ENCODE measurements at places on chromosomes 7 and 10. TPM values are rescaled to one million over a fixed set of nuclear protein-coding genes. Genes with fewer than 3 reads are reported as not detected.
A peak's percentile ranks its signal among the peaks of the same experiment; 100 is the strongest.

MYL7 gene
- total RNA-seq: 2.2 TPM

GRCh38 chr10:33483124-33483815, 148.8 kb upstream of the NRP1 start:
- DNase-seq: no peak
- no peaks in the 10 kb centered on the region for H3K27me3 ChIP-seq
- no peak overlapping the region for H3K4me3 ChIP-seq

DNA sequence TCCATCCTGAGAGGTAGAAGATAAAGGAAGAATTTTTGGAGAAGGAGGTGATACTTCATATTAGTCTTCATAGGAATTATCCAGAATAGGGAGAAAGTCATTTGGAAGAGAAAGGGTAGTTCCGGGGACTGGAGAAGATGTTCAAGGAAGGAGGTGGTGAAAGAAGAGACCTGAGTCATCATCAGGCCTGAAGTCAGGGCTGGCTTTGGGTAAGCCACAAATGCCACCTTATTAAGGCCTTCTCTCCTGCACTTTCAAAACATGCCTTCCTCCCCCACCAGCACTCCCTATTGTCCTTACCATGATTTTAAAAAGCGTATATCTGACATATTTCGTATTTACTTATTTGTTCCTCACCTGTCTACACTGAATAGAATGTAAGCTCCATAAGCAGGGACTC, 112.2 kb upstream of the LRGUK start:
- DNase-seq: no peak
- no peaks in the 10 kb centered on the region for H3K4me1 ChIP-seq
- H3K36me3 ChIP-seq: no peaks in the 10 kb centered on the region
- no peak overlapping the region for H3K4me3 ChIP-seq

DNA sequence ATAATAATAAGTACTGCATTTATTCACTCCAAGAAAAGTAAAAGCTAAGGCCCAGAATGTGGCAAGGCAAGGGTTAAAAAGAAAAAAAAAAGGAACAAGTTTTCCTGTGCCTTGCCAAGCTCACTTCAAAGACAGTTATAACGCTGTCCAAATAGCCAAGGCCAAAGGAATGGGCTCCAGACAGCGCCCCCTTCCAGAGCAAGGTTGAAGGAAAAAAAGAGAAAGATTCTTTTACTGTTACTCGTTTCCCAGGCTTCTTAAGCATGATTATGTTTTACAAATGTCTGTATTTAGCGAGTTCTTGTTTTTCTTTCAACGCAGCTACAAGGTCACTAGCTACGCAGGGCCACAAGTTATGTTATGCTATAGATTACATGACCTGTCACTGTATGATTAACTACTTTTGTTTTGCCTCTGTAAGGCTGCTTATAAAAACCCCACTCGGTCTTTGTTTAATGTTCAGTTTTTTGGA, 9.1 kb upstream of the EIF4H start:
- no peaks in the 10 kb centered on the region for H3K36me3 ChIP-seq
- H3K27me3 ChIP-seq: no peaks in the 10 kb centered on the region
- H3K4me3 ChIP-seq: no peak overlapping the region
- H3K27ac ChIP-seq: no peak overlapping the region
- H3K4me1 ChIP-seq: no peaks in the 10 kb centered on the region

- H3K4me1 ChIP-seq: no peaks in the 10 kb centered on the region
- H3K4me3 ChIP-seq: no peak overlapping the region
- no peaks in the 10 kb centered on the region for H3K27me3 ChIP-seq
- H3K27ac ChIP-seq: no peak overlapping the region
- DNase-seq: no peak
- H3K36me3 ChIP-seq: no peaks in the 10 kb centered on the region
These were observed 250.0 kb downstream of the CDC14C start for GRCh38 chr7:49174396-49174795.

DNA sequence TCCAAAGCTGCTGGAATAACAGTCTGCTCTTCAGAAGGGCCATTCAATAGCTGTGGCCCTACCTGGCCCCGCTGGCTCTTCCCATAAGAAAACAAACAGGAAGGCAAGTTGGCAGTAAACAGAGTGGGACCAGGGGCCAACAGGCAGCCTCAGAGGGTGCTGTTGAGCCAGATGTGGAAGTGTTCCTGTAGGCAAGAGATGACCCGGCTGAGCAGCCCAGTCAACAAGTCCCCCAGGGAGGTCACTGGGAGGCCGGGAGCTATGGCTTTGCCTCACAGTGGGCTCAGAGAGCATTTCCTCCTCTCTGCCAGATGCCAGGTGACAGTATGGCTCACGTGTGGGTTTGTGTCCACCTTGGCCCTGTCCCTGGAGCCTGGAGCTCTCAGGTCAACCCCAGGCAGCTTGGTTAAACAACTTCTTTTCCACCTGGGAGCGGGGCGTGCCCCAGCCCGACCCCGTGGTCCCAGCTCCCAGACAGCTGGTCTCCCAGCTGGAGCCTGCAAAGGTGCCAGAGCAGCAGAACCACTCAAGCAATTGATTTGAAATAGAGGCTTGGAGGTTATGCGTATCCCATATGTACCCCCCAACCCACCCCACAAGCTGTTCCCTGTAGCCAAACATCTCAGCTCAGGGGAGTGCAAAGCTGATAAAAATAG, 33.8 kb upstream of the LOXL4 start:
- no peaks in the 10 kb centered on the region for H3K4me1 ChIP-seq
- H3K27me3 ChIP-seq: no peaks in the 10 kb centered on the region
- H3K4me3 ChIP-seq: no peak overlapping the region
- no peaks in the 10 kb centered on the region for H3K36me3 ChIP-seq

GRCh38 chr7:143012409-143012808, 14.5 kb downstream of the OR9A2 start:
- no peaks in the 10 kb centered on the region for H3K4me1 ChIP-seq
- no peaks in the 10 kb centered on the region for H3K36me3 ChIP-seq
- DNase-seq: no peak
- H3K27ac ChIP-seq: no peak overlapping the region
- H3K27me3 ChIP-seq: no peaks in the 10 kb centered on the region
- no peak overlapping the region for H3K4me3 ChIP-seq

GRCh38 chr10:51783941-51784340, 84.5 kb upstream of the CSTF2T start:
- no peaks in the 10 kb centered on the region for H3K36me3 ChIP-seq
- H3K27me3 ChIP-seq: no peaks in the 10 kb centered on the region

TUBAL3 gene
- 12.8 TPM for total RNA-seq

DNA sequence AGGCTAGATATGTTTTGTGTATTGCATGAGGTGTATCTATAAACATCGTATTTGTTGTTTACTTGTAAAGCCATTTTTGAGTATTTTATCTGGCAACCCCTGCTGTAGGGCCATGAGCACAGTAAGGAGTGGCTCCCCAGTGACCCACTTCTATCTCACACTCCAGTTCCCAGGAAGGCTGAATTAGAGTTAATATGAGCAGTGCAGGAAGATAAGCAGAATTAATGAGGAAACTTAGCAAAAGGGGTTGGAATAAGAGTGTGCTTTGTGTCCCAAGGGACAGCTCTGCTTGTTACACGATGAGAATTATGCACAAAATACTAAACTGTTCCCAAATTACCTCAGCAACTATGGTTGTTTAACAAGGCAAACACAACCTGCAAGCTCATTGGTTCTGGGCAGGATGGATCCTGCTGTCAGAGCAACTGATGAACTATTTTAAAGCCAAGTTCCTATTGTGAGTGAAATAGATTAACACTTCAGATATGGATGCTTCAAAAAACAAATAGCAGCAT, 1005.8 kb downstream of the NRG3 start:
- no peaks in the 10 kb centered on the region for H3K27me3 ChIP-seq
- H3K4me3 ChIP-seq: no peak overlapping the region
- H3K27ac ChIP-seq: no peak overlapping the region
- H3K4me1 ChIP-seq: no peaks in the 10 kb centered on the region
- no peaks in the 10 kb centered on the region for H3K36me3 ChIP-seq

GRCh38 chr7:23469150-23469960, 936 bp downstream of the IGF2BP3 start:
- peaks cover 22% of the 10 kb centered on the region for H3K4me1 ChIP-seq
- peaks cover 81% of the 10 kb centered on the region for H3K27me3 ChIP-seq
- no peak overlapping the region for H3K27ac ChIP-seq
- peak overlapping the region; percentile 36 for H3K4me3 ChIP-seq
- DNase-seq: no peak
- no peaks in the 10 kb centered on the region for H3K36me3 ChIP-seq

DNA sequence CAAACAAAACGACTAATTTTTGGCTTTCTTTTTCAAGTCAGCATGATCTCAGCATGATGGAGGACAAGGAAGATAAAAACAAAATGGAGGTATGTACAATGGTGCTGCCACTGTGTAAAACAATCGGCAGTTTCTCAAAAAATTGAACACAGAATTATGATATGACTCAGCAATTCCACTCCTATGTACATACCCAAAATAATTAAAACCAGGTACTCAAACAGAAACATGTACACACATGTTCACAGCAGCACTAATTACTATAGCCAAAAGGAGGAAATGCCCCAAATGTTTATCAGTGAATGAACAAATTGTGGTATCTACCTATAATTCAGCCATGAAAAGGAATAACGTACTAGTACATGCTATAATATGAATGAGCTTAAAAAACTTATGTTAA, 29.9 kb downstream of the SNX13 start:
- no peak overlapping the region for H3K27ac ChIP-seq

GRCh38 chr10:32964270-32964669, 6.2 kb upstream of the ITGB1 start:
- no peaks in the 10 kb centered on the region for H3K36me3 ChIP-seq
- H3K27me3 ChIP-seq: no peaks in the 10 kb centered on the region
- no peaks in the 10 kb centered on the region for H3K4me1 ChIP-seq
- DNase-seq: no peak
- H3K27ac ChIP-seq: no peak overlapping the region

ZNF212 gene
- 9.8 TPM for total RNA-seq

- no peak for DNase-seq
- no peak overlapping the region for H3K4me3 ChIP-seq
- H3K36me3 ChIP-seq: no peaks in the 10 kb centered on the region
- no peaks in the 10 kb centered on the region for H3K4me1 ChIP-seq
- H3K27ac ChIP-seq: no peak overlapping the region
These were observed 134.3 kb downstream of the C10orf90 start for GRCh38 chr10:126536148-126536547.

GRCh38 chr10:29268011-29268410, 20.9 kb upstream of the LYZL1 start:
- H3K36me3 ChIP-seq: no peaks in the 10 kb centered on the region
- no peak overlapping the region for H3K4me3 ChIP-seq
- no peaks in the 10 kb centered on the region for H3K27me3 ChIP-seq

DNA sequence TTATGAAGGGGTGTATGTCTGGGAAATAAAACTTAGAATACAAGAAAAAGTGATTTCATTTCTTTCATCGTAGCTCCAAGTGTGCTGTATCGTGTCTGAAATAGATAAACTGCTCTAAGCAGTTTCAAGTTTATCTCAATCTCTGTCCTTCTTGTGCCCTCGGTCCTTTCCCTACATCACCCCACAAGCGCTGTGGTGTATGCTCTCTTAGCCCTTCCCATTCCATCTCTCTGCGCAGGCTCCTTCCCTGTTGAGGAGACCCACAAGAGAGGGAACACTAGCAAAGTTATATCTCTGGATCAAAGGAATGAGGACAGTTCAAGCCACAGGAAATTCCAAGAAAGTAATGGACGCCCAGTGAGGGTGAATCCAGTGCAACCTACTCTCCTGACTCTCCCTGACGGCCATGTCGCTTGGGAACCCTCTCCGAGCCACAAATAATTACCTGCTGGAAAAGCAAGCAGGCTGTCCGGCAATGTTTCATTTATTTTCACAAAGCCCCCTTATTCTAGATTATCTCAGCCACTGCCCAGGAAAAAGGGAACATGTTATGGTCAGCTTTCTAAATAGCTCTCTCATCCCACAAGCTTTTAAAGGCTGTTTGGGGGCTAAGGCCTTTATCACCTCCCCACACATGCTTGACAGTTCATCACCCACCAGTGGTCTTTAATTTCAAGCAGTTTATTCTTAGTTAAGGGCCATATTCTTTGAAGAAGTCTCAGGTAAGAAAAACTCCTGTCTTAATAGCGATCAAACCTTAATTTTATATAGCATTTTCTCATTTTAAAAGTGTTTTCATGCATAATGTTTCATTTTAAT, 34.8 kb downstream of the LRRC4 start:
- no peak for DNase-seq
- no peak overlapping the region for H3K4me3 ChIP-seq
- H3K36me3 ChIP-seq: no peaks in the 10 kb centered on the region
- H3K27ac ChIP-seq: no peak overlapping the region

ANKRD61 gene
- total RNA-seq: not detected

ABCB8 gene
- 59.5 TPM for total RNA-seq

CALML3 gene
- 0.40 TPM for total RNA-seq

ANXA8L1 gene
- total RNA-seq: not detected

GRCh38 chr7:128860158-128861073, 2.2 kb upstream of the ATP6V1F start:
- no peak overlapping the region for H3K27ac ChIP-seq
- peaks cover 8% of the 10 kb centered on the region for H3K4me1 ChIP-seq
- H3K27me3 ChIP-seq: no peaks in the 10 kb centered on the region
- no peak overlapping the region for H3K4me3 ChIP-seq
- DNase-seq: peak; percentile 34

ANLN gene
- 21.2 TPM for total RNA-seq

CDNF gene
- total RNA-seq: 1.4 TPM

DNA sequence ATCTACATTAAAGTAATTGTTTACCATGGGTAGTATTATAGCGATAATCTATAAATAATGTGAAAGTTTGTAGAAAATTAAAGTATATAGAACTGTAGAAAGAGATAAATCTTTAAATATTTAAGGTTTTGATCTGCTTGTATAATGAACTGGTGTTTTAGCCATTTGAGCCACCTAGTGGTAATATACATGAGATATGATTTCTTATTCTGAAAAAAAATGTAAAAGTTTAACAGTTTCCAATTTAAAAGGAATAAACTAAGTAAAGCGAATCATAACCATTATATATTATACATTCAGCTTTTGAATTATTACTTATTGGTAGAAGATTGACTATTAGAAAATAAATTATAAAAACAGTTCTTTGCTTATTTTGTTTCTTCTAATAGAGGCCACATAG, 91.2 kb downstream of the OTUD1 start:
- DNase-seq: no peak
- H3K4me3 ChIP-seq: no peak overlapping the region
- no peaks in the 10 kb centered on the region for H3K4me1 ChIP-seq
- no peak overlapping the region for H3K27ac ChIP-seq
- no peaks in the 10 kb centered on the region for H3K27me3 ChIP-seq

DNA sequence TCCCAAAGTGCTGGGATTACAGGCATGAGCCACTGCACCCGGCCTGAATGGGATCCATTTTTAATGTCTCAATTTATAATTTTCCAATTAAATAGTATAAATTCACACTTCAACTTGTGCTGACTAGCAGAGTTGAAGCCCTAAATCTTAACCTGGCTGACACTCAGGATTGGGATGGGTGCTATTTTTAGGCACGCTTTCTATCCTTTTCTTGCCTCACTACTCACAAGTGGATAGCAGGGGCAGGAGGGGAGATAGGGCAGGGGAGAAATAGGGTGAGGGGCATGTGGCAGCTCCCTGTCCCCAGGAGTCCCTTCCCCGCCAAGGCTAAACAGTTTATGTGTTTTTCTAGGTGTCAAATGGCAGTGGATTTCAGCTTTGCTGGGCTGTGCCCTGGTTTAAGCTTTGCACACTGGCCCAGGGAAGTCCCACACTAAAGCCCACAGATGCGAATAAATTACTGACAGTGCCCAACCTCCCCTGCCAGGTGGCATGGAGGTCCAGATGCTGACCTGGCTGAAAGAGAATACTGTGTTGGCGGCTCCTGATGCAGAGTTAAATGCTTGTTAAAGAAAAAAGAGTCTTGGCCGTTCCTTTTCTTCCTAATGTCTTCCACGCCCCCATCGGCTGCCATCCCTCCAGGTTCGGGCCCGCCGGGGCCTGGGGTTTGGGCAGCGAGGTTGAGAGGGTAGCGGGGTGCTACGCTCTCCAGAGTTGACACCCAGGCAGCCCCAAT, 36.2 kb upstream of the EFCAB10 start:
- no peaks in the 10 kb centered on the region for H3K36me3 ChIP-seq
- DNase-seq: no peak
- H3K27ac ChIP-seq: no peak overlapping the region
